ENCODE measurements at places on chromosomes 3 and 15.

DNA sequence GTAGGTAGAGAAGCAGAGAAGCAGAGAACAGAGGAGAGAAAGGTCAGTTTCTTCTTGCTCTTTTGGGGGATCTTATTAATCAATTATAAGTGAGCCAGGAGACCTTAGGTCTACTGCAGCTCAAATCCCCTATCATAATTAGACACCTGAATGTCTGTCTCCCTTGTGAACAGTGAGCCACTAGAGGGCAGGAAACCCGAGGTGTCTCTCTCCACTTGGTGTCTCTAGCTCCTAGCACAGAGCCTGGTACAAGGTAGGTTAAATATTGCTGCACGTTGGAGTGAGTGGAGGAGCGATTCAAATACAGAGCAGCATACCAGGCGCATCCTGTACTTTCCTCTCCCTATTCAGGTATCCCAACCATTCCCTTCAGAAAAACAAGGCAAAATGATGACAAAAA is 2.0 kb upstream of the ST8SIA2 start:
- DNase-seq = no peak

- DNase-seq = no peak
Observed at GRCh38 chr3:155747946-155748290, 3.0 kb upstream of the PLCH1 start.

- DNase-seq = no peak
Observed at GRCh38 chr15:100951965-100952364, 32.8 kb downstream of the LRRK1 start.

DNA sequence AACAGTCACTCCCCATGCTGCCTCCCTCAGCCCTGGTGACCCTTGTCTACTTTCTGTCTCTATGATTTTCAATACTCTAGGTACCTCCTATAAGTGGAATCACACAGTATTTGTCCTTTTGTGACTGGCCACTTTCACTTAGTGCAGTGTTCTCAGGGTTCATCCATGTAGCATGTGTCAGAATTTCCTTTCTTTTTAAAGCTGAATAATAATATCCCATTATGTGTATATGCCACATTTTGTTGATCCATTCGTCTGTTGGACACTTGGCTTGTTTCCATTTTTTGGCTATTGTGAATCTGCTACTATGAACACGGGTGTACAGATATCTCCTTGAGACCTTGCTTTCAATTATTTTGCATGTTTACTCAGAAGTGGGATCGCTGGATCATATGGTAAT is 34.1 kb downstream of the PML start:
- no peak for DNase-seq

DNA sequence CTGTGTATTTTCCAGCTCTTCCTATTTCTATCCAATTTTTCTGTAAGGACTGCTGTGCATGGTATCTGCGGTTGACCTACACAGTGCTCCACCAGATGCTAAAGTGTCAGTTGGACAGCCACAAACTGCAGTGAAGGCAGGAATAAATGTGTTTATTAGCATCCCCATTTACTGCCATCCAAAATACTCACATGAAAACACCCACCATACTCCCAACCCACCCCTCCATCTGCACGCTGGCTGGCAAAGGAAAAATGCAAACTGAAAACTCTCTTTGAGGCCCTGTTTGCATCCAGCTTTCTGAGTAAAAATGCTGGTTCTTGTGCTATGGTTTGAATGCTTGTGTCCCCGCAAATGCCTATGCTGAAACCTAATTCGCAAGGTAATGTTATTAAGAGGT is 515.5 kb downstream of the ZNF385D start:
- DNase-seq = no peak

GRCh38 chr15:27065151-27065550 is 94.2 kb downstream of the GABRG3 start:
- no peak for DNase-seq

GRCh38 chr15:67067930-67068551 is 2.6 kb downstream of the SMAD3 start:
- no peak for DNase-seq

DNA sequence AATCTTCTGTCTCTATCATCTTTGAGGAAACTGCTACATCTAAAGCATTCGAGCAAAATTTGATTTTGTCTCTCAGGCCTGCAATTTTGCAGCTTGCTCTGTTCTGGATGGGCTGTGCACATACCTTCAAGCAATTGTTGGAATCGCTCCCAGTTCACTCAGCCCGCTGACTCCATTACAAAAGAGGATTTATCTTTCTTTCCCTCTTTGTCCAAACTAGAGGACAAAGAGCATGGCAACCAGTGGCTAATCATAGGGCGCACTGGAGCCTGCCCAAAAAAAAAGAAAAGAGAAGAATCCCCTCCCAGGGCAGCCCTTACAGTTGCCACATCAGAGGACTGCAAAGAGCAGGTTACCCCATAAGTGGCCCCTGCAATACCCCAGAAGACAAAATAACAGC is 49.0 kb upstream of the DUT start:
- DNase-seq = no peak

GRCh38 chr15:82177291-82178010 is 85.1 kb downstream of the EFL1 start:
- DNase-seq = no peak

GRCh38 chr3:139472380-139473010 is 3.8 kb downstream of the RBP2 start:
- DNase-seq = no peak

- DNase-seq = no peak
Observed at GRCh38 chr15:49978121-49978520, 140.9 kb downstream of the ATP8B4 start.

- no peak for DNase-seq
Observed at GRCh38 chr3:12131351-12132090, 27.2 kb downstream of the TIMP4 start.

DNA sequence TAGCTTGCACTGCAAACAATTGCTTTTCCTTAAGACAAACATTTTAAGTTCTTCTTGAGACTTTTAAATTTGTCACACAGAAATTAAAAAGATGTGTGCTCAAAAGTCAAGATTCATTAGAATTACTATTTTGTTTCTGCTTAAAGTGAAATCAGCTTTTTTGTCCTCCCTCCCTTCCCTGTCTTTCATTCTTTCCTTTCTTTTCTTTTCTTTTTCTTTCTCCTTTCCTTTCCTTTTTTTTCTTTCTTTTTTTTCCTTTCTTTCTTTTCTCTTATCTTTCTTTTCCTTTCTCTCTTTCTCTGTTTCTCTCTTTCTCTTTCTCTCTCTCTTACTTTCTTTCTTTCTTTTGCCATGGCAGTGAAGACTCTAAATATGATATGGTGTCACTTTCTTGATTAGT is 37.8 kb downstream of the FBXL2 start:
- no peak for DNase-seq

- no peak for DNase-seq
Observed at GRCh38 chr3:153572654-153573053, 410.6 kb downstream of the RAP2B start.

GRCh38 chr3:143585720-143586456 is 262.4 kb downstream of the SLC9A9 start:
- no peak for DNase-seq
